ENCODE measurements at places on chromosomes 4 and X.

- no peak for DNase-seq
These were observed 24.2 kb upstream of the FRAS1 start for GRCh38 chr4:78032929-78033328.

GRCh38 chr4:166875821-166876220 is 358.5 kb downstream of the SPOCK3 start:
- no peak for DNase-seq

DNA sequence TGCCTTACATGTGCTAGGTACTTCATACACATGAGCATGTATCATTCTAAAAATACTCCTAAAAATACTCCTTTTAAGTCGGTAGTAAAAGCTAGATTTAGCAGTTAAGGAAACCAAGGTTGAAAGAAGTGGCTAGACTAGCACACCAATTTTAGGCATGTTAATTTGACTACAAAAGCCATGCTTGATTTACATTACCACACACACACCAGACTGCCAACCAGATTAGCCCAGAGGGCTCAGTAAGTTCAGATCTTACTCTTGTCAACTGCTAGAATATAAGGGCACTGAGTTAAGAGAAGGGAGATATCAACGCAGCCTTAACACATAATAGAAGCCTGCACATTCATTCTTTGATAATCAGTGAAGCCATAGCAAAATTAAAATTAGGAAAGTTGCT is 117.9 kb downstream of the MID1IP1 start:
- DNase-seq = no peak

- peak; percentile 1 for DNase-seq
These were observed 24.1 kb downstream of the CT45A1 start for GRCh38 chrX:135737366-135738071.

- peak; percentile 95 for DNase-seq
These were observed 123.4 kb downstream of the SPCS3 start for GRCh38 chr4:176443117-176443516.

DNA sequence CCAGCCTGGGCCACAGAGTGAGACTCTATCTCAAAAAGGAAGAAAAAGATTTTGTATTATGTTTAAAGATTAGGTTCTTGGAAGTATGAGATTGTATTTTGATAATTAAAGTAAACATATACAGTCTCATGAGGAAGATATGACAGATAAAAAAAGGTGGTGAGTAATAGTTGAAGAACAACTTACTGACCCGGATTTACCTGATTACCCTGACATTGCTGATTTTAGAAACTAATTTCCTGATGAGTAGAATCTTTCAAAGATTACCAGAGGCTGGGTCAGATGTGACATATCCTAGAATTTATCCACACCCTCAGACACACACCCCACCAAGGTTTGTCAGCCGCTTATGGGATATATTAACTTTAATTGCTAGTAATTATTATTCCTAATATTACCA is 9.5 kb downstream of the CDKL5 start:
- DNase-seq = no peak

DNA sequence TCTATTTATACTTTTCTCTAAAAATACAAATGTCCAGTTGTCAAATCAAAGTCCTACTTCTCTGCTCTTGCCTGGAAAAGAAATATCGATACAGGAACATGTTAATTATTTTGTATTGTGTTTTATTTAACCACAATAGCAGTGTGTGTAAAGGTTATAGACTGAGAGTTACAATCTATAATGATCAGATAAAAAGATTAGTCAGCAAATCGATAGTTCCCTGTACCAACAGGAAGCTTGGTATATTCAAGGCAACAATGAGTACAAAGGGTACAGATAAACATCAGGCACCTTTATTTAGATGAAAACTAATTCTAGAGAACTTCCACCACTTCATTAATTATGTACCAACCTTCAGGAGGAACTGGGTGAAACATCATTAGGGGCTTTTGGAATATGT is 469.5 kb downstream of the GBA3 start:
- DNase-seq = no peak

GRCh38 chr4:139942241-139942640 is 211.7 kb downstream of the MAML3 start:
- DNase-seq = no peak

- DNase-seq = peak; percentile 40
These were observed 515.4 kb upstream of the ATOH1 start for GRCh38 chr4:93313197-93313596.

DNA sequence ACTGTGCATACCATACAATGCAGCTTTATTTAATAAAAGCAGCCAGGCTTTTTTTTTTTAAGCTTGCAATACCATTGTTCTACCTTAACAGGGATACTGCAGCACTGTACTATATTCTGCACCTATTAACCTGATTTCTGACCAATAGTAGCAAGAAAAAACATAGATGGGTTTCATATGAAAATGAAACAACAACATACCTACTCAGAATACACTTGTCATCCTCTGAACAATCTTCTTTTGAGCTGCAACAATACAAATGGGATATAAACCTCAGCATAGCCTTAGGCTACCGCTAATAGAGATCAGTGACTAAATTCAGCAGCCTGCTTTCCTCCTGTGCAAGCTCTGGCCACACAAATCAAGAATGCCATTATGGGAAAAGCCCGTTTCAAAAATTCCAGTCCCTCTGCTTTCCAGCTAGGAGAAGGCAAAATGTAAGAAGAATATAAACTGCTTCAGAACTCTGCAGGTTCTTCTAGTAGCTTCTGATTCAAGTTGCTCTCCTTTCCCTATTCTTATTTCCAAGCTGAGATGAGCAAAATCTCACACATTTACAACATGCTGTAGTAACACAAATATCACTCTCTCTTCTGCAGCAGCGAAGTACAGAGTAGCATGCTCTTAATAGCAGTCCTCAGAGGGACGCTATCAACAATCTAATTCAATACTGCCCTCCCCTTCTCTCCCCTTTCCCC is 143.4 kb downstream of the KLHL13 start:
- no peak for DNase-seq

DNA sequence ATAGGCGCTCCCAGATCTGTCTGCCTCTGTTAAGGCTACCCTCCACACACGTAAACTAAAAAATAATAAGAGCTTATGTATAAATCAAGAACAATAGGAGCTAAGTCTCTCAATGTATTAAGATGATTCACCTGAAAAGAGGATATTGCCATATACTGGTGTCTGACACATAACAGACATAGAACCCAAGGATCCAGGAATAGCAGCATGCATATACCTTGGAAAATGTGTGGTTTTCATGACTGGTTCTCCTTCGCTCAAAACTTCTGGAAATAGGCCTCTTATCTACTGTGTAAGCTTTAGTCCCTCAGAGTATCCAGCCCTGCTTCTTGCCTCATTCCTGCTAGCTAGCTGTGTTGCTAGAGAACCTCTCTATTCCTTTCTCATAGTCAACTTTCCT is 203.7 kb upstream of the SLITRK2 start:
- no peak for DNase-seq
